ENCODE measurements at places on chromosomes 1 and 21.

- no peak for DNase-seq
These were observed 38.5 kb upstream of the BMP8B start for GRCh38 chr1:39827201-39827600.

DNA sequence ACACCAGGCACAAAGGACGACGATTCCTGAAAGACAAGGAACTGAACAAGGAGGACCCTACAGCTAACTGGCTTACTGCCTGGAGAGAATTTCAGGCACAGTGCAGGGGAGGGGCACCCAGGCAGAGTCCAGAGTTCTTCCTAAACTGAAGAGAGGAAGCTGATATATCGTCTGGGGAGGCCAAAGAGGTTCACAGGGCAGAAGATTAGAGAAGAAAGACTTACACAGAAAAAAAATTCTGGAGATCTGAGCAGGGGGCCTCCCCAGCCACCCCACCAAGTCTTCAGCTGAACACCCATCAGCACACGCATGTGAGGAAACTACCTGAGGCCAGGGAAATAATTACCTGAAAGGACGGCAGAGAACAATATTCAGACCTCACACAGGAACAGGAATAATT is 24.6 kb downstream of the SORT1 start:
- DNase-seq: no peak

- DNase-seq: no peak
These were observed 10.8 kb upstream of the PALMD start for GRCh38 chr1:99634971-99635624.

DNA sequence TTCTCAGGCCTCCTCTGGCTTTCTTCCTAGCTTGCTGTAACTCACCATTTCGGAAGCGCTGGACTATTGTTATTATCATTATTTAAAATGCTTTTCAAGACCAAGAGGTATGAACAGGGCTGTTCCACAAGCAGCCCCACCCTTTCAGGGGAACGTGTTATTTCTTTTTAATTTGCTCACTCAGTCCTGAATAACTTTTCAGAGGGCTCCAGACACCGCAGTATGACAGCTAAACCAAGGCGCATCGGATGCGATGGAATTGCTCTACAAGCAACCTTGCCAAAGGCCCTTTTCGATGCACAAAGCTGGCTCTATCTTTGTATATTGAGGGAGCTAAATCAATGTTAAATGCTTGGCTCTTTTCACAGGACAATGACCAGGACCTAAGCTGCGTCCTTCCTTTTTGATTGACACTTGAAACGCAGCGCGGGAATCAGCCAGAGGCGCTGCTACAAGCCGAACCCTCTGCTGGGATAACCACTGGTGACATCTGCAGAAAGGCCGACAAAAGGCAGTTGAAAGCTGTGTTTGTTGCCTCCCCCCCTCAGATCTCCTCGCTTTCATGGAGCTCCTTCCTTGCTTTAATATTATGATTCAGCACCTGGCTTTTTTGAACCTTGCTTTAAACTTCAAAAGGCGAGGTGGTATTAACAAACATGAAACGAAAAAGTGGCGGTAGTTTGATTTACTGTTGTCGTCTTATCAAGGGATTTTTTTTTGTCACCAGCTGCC is 204.7 kb upstream of the PROX1 start:
- DNase-seq: no peak

DNA sequence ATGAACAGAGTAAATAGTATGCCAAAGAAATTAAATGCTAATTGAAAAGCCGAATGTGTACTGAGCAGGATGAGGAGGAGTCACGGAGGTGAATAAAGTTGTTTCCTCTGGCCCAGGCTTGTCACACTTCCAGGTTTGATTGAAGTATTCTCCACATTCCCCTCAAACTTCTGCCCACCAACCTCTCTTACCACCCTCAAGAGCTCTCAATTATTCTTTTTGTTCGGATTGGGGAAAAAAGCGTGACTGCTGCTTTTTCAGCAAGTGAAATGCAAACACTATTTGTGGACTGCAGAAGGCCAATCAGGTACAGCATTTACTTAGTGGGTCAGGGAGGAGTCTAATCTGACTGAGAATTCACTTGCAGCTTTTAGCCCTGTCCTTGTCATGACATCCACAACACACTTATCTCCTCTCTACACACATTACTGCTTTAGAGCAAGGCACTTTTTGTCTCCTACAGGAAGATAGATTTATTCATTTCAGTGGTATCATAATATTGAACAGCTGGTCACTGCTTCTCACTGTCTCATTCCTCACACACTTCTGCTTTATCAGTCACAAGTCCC is 375.6 kb upstream of the PRMT6 start:
- DNase-seq: no peak
